Gastroesophageal sphincter (tissue), 4 donors: ENCODE measurements at places on chromosomes 7 and 10.

DNA sequence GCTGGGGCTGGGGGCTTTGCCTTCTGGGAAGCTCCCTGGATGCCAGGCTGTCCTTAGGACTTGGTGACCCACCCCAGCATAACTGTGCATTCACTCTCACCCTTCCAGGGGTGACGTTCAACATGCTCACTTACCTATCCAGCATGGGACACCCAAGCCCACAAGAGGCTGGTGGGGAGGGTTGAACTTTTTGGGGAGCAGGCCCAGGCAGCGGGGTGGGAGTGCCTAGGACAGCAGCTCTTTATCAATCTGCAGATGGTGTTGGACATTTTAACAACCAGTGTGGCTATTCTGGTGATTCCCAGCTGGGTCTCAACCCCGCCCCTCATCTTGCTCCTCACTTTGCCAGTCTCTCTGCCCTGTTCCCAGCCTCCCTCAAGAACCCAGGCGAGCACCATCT is 86.4 kb downstream of the CDH23 start:
- H3K36me3 ChIP-seq, result no peaks in the 10 kb centered on the region
- no peak overlapping the region for H3K27ac ChIP-seq
- no peak overlapping the region for H3K4me3 ChIP-seq
- no peak for ATAC-seq
- no peaks in the 10 kb centered on the region for H3K4me1 ChIP-seq

- H3K27me3 ChIP-seq, result peaks cover 100% of the 10 kb centered on the region
- no peak overlapping the region for H3K27ac ChIP-seq
- peaks cover 15% of the 10 kb centered on the region for H3K4me1 ChIP-seq
Observed at GRCh38 chr7:27193335-27194001, 6.4 kb downstream of the HOXA13 start.

DNA sequence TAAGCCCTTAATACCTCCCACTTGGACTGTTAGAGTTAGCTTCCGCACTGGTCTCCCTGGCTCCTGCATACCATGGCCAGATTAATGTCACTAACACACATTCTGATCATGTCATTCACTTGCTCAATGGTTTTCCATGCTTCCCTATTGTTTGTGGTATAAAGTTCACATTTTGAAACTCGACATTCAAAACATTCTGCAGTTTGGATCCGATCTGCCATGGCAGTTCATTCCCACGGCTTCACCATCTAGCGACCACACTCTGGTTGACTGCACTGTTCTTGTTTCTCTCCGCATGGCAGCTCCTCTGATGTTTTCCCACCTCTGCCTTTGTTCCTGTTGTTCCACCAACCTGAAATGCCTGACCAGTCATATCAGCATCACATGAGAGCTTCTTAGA is 87.4 kb upstream of the WAC start:
- H3K27me3 ChIP-seq, result peaks cover 5% of the 10 kb centered on the region
- H3K4me3 ChIP-seq, result no peak overlapping the region
- H3K27ac ChIP-seq, result no peak overlapping the region
- no peaks in the 10 kb centered on the region for H3K4me1 ChIP-seq

DNA sequence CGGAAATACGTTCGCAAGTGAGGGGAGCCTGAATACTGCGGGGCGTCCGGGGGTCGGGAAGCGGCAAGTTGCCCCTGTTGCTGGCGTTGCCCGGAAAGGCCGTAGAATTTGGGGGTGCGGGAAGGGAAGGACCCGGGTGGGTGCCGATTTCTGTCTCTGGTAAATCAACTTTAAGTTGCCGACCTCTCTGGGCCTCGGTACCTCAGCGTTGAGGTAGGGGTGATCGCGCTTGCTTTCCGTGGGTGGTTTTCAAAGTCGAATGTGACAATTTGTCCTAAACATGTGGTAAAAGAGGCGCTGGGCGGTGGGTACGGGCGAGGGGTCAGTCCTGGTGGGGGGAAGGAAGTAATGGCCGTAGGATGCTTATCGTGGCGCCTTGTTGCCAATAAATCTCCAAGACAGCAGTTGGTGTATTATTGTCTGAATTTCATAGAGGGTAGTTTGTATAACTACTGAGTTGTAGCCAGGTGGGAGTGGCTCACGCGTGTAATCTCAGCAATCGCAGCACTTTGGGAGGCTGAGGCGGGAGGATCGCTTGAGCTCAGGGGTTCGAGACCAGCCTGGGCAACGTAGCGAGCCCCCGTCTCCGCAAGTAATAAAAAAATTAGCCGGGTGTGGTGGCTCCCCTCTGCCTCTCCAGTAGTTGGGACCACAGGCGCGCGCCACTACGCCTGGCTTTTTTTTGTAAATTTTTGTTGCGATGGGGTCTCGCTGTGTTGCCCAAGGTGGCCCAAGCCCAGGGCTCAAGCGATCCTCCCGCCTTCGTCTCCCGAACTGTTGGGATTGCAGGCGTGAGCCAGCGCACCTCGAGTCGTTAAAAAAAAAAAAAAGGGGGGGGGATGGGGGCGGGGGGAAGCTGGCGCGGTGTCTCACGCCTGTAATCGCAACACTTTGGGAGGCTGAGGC is 644 bp downstream of the BUD23 start:
- H3K27ac ChIP-seq, result peak overlapping the region; percentile 82
- H3K4me1 ChIP-seq, result peaks cover 11% of the 10 kb centered on the region
- H3K36me3 ChIP-seq, result no peaks in the 10 kb centered on the region
- peak overlapping the region; percentile 63 for H3K4me3 ChIP-seq

DNA sequence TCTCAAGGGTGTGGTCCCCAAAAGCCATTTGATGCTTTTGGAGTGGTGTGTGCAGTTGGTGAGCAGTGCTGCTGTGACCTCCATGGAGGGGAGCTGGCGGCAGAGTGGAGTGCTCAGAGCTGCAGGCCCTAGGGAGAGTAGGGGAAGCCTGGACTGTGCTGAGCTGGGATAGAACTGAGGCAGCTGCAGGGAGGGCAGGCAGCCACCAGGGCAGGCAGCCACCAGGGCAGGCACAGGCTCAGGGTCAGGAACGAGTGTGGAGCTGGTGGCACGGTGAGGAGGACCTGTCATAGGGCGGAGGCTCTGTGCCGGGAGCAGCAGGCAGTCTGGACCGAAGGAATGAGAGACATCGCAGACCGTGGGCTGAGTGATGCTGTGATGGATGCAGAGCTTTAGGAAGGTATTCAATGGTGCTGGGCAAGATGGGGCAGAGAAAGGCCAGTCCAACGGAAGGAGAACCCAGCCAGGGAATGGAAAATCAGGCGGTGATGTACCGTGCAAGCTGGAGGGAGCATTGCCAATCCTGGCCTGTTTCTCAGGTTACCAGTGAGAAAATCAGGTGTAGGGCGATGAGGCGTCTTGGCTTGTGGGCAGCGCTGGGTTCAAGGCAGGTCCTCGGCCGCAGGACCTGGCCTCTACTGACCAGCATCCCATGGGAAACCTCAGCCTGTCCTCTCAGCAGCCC is 152.6 kb downstream of the CAMK1D start:
- no peaks in the 10 kb centered on the region for H3K36me3 ChIP-seq
- H3K27me3 ChIP-seq, result no peaks in the 10 kb centered on the region
- H3K4me1 ChIP-seq, result peaks cover 44% of the 10 kb centered on the region

- peak overlapping the region; percentile 11 for H3K27ac ChIP-seq
- H3K27me3 ChIP-seq, result no peaks in the 10 kb centered on the region
- ATAC-seq, result no peak
- no peaks in the 10 kb centered on the region for H3K36me3 ChIP-seq
- peaks cover 4% of the 10 kb centered on the region for H3K4me1 ChIP-seq
- H3K4me3 ChIP-seq, result no peak overlapping the region
Observed at GRCh38 chr10:18005781-18006456, 54.2 kb downstream of the SLC39A12 start.

GRCh38 chr10:127987467-127988380 is 80.8 kb downstream of the PTPRE start:
- H3K27ac ChIP-seq, result peak overlapping the region; percentile 46
- H3K27me3 ChIP-seq, result peaks cover 4% of the 10 kb centered on the region
- H3K36me3 ChIP-seq, result no peaks in the 10 kb centered on the region
- H3K4me3 ChIP-seq, result no peak overlapping the region
- ATAC-seq, result no peak

DNA sequence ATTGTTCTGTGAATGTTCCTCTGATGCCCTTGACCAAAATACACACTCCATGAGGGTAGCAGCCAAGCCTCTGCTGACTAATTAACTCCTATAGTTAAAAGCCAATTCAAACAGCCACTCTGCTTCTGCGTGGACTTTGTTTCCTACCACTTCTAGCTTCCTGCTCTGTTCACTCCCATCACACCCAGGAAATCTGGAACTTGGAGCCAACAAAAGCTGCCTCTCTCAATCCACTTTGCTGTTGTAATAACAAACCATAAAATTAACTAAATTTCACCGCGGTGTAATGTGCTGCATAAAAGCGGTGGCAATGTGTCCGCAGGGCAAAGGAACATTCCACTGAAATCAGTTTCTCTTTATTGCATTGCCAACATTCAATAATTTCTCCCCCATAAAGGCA is 239.5 kb downstream of the PLXNA4 start:
- no peak overlapping the region for H3K27ac ChIP-seq
- H3K4me1 ChIP-seq, result no peaks in the 10 kb centered on the region
- H3K4me3 ChIP-seq, result no peak overlapping the region
- no peaks in the 10 kb centered on the region for H3K27me3 ChIP-seq

DNA sequence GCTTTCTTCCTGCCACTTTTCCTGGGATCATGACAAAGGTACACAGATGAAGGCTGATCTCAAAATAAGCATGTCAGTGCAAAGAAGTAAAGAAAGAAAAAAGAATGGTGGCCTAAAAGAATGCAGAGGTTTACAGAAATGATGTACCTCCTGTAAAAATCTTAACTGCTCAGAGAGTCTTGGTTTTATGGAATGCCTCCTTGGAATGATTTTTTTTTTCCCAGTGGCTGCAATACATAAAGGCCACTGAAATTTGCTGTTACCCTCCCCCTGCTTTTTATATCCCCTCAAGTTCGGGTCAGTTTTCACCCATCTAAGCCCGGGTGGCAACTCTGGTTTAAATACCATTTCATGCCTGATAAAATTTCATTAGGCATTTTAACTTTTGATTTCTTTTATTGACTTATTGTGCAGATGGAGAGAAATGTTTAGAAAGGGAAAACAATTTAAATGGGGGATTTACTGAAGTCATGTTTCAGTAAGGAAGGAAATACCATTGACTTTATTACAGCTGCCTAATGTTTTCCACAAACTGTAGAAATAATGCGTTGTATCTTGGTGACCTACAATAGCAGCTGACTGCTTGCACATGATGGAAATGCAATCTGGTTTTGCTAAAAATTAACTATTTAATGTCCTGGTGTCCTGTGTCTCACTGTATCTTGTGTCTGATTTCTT is 102.5 kb downstream of the SAMD9 start:
- no peaks in the 10 kb centered on the region for H3K36me3 ChIP-seq
- H3K4me3 ChIP-seq, result no peak overlapping the region
- H3K27ac ChIP-seq, result no peak overlapping the region
- no peak for ATAC-seq
- no peaks in the 10 kb centered on the region for H3K27me3 ChIP-seq
- H3K4me1 ChIP-seq, result peaks cover 4% of the 10 kb centered on the region

DNA sequence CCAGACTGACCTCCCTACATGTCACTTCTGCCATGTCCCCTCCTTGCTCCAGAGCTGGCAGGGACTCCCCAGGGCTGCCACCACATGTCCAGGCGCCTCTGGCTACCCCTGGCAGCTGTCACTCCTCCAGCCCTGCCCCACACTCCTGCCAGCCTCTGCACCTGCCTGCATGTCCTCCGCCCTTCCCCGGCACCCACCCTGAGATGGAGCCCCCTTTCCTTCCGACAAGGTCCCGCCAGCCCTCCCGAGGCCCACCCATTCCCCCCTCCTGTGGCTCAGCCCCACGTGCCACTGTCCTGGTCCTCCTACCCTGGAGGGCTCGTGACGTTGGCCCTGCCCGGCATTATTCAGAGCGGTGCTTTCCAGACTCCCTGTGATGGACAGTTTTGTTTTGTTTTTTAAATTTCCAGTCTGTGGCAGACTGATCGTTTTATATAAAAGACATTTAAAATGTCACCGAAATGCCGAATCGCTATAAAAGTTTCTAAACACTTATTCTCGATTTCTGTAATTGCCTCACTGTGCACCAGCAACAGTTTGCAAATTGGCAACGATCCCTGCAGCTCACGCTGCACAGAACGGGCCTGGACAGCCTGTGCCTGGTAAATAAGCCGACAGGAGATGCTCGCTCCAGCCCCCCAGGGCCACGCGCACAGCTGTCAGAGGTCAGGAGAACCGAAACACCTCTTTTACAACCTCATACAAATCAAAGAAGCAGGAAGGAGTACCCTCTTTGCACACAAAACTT is 111.1 kb upstream of the SH2B2 start:
- no peak for ATAC-seq
- H3K27me3 ChIP-seq, result no peaks in the 10 kb centered on the region
- H3K36me3 ChIP-seq, result no peaks in the 10 kb centered on the region
- no peak overlapping the region for H3K27ac ChIP-seq
- H3K4me3 ChIP-seq, result no peak overlapping the region
- no peaks in the 10 kb centered on the region for H3K4me1 ChIP-seq

- no peaks in the 10 kb centered on the region for H3K27me3 ChIP-seq
- peaks cover 7% of the 10 kb centered on the region for H3K36me3 ChIP-seq
- peak overlapping the region; percentile 73 for H3K27ac ChIP-seq
Observed at GRCh38 chr10:644076-644942, 45.2 kb downstream of the DIP2C start.

DNA sequence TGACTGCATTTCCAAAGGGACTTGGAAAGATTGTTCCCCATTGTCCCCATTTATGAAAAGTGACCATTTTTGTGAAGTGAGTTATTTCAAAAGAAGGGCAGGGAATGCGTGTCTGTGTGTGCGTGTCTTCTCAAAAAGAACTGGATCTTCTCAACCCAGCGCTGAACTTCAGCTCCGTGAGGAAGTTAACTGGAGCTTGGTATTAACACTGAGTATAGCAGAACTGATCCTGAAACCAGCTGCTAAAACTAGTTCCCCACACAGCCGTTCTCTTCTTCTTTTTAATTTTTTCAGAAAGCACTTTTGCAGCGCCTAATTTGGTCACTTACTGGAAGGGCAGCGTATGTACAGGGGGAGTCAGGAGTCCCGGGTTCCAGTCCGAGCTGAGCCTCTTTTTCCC is 45.8 kb upstream of the PLEKHA1 start:
- H3K27ac ChIP-seq, result no peak overlapping the region
- ATAC-seq, result peak; percentile 37
- H3K4me1 ChIP-seq, result no peaks in the 10 kb centered on the region
- no peaks in the 10 kb centered on the region for H3K36me3 ChIP-seq

- no peaks in the 10 kb centered on the region for H3K4me1 ChIP-seq
- no peak overlapping the region for H3K4me3 ChIP-seq
- H3K36me3 ChIP-seq, result no peaks in the 10 kb centered on the region
- no peaks in the 10 kb centered on the region for H3K27me3 ChIP-seq
- no peak for ATAC-seq
Observed at GRCh38 chr10:17506390-17506789, 52.0 kb upstream of the ST8SIA6 start.

- H3K36me3 ChIP-seq, result no peaks in the 10 kb centered on the region
- no peaks in the 10 kb centered on the region for H3K27me3 ChIP-seq
- H3K27ac ChIP-seq, result no peak overlapping the region
- H3K4me3 ChIP-seq, result no peak overlapping the region
- H3K4me1 ChIP-seq, result no peaks in the 10 kb centered on the region
- ATAC-seq, result peak; percentile 66
Observed at GRCh38 chr10:30542001-30542894, 87.3 kb downstream of the LYZL2 start.

GRCh38 chr7:19030281-19030680 is 87.2 kb downstream of the TWIST1 start:
- no peaks in the 10 kb centered on the region for H3K4me1 ChIP-seq
- no peaks in the 10 kb centered on the region for H3K27me3 ChIP-seq
- no peak overlapping the region for H3K27ac ChIP-seq
- ATAC-seq, result no peak
